ENCODE measurements at places on chromosomes 2 and 18.

DNA sequence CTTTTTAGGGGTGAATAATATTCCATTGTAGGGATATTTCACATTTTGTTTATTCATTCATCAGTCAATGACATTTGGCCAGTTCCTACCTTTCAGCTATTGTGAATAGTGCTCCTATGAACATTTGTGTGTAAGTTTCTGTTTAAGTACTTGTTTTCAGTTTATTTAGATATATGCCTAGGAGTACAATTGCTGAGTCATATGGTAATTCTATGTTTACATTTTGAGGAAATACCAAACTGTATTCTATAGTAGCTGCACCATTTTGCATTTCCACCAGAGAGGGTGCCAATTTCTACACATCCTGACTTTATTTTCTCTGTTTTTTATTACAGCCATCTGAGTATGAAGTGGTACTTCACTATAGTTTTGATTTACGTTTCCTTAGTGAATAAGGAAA, 54.4 kb upstream of the ZNF236 start:
- no peak for DNase-seq

DNA sequence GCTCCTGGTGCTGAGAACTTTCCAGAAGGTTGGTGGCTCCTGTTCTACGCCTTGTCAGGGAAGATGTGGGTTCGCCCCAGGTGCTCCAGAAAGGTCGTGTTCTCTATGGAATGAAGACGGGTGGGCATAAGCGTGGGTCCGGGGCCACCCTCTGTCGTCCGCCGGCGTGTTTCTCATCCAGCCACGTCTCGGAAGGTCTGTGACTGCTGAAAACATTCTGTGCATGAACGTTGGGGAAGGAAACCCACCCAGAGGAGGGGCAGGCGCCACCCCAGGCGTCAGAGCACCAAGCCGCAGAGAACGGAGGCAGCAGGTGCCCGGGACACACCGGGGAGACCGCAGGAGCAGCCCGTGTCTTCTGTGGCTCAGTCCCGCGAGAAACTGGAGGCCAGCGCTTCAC, 118.2 kb downstream of the RTP5 start:
- DNase-seq = no peak

DNA sequence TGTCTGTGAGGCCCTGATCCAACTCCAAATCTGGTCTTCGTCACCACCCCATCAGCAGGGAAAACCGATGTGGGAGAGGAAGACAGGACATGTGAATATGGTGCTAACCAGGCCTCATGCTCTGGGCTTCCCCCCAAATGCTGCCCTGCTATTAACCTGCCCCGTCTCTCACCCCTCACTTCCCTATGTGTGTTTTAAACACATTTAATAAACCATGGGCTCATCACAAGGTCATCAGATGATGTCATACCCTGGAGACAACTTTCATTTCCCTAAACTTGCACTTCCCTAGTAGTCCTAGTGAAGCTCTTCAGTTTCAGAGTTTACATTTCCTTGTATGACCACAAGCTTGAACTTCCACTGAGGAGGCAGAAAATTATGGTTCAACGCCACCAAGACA, 49.9 kb downstream of the CD8B2 start:
- no peak for DNase-seq

DNA sequence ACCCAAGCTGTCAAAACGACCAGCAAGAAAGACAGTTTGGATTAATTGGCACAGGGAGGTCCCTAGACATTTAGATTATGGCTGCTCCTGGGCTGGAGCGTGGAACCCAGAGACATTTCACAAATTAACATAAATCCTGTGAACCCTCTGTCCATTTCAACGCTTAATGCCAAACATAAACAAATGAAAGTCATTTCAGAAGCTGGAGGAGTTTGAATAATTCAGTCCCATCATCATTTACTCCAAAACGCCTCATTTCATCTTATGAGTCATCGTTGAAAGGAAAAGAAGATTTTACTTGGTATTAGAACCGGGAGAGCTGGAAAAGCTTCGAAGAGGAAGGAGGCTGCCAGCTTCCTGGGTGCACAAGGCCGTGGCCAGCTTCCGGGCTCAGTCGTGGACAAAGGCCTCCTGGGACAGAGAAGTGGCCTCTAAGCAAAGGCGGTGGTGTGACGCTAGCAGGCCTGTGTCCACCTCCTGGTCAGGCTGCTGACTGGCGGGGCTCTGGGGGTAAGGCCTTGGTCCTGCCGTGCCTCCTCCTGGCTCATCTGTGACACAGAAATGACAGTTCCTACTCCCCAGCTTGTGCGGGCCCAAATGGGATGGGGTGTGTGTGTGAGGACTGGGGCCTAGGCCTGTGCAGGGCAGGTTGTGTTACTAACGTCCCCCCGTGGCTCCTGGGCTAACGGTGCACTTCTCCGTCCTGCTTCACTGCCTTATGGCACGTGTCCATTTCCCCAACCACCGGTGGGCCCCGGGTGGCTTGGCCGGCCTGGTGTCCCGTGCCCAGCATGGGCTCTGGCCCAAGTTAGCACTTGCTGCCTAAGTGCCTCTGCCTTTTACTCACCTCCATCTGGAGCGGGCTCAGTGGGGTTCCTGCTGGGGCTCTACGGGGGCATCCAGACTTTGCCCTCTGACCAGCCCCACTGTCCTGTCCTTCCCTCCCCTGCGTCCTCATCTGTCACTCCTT, 71.6 kb downstream of the RRM2 start:
- DNase-seq = no peak

GRCh38 chr18:43719267-43719795, 442.0 kb upstream of the SYT4 start:
- no peak for DNase-seq

- DNase-seq = peak; percentile 51
Observed at GRCh38 chr2:85843543-85843942, 45.2 kb downstream of the ST3GAL5 start.

GRCh38 chr18:3172097-3172496, 47.7 kb downstream of the MYOM1 start:
- DNase-seq = no peak

- no peak for DNase-seq
Observed at GRCh38 chr2:121031568-121032340, 253.2 kb downstream of the TFCP2L1 start.

DNA sequence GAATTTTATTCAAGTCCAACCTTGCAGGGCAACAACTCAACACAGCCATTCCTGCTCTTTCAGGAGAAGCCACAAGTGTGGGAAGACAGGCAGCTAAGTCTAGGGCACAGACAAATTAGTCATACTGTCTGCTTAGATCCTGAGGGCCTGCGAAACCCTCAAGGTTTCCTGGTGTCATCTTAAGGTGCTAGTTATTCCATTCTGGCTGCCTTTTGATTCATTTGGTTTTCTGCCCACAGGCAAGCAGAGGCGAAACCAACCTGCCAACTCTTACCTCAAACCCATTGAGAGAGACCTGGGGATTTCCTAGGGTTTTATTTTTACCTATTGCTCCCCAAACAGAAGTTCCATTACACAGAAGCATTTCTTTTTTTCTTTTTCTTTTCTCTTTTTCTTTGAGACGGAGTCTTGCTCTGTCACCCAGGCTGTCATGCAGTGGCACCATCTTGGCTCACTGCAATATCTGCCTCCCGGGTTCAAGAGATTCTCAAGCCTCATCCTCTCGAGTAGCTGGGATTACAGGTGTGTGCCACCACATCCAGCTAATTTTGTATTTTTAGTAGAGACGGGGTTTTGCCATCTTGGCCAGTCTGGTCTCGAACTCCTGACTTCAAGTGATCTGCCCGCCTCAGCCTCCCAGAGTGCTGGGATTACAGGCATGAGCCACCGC, 23.7 kb upstream of the SCYGR1 start:
- DNase-seq = peak; percentile 71

DNA sequence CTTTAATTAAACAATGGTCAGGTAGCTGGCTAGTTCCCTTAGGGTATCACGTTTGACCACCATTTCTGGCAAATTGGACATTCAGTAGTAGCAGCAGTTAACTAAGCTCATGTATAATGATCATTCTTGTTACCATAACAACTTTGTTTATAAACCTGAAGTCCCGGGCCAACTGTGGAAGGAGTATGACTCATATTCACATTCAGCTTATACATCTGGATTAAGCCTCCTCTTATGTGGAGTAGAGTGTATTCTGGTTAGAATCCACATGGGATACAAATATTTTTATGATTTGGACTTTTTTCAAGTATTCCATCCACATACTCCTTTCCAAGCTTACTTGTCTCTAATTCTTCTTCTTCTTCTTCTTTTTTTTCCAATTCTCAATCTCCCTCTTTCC, 70.3 kb upstream of the ZSWIM2 start:
- DNase-seq = no peak

GRCh38 chr2:225008179-225008856, 34.0 kb downstream of the DOCK10 start:
- no peak for DNase-seq

DNA sequence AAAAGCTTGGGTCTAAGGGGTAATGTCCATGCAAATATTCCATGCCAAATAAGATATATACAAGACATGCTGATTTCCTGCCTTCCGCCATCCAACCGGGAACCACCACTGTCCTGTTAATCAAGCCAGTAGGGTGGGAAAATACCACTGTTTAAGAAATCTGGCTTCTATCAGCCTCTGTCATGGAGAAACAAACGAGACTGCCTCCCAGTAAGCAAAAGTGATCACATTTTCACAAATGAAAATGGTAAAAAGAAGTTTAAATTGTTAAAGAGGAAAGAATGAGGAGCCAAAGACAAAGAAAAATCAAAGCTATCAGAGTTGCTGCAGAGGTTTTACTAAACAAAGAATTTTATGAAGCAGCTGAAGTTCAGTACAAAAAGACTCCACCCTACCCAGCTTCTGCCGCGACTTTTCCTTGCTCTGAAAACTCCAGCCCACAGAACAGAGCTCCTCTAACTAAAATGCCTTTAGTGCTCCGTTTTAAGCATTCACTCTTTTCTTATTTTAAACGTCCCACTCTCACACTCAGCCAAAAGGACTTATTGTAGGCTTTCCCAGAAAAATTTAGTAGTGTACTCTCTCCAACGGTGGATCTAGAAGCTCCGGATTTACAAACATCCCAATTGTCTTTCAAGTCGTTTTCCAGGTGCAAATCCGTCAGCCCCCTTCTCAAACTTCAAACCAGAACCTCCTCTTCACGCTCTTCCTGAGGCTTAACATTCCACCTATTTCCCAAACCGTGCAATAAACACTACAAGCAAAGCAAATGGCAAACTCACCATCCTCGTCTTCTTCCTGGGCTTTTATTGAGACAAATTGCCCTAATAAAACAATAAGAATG, 613 bp downstream of the COL5A2 start:
- DNase-seq = no peak

- DNase-seq = no peak
Observed at GRCh38 chr2:126863336-126864015, 35.2 kb upstream of the TEX51 start.

DNA sequence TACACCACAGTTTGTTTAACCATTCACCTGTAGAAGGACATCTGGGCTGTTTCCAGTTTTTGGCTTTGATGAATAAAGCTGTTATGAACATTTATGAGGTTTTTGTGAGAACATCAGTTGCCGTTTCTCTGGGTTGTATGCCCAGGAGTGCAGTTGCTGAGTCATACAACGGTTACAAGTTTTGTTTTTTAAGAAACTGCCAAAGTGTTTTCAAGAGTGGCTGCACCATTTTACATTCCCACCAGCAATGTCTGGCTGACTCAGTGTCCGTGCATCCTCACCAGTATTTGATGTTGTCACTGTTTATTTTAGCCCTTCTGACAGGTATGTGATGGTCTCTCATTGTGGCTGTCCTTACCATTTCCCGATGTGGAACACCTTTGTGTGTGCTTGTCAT, 48.0 kb upstream of the GPR17 start:
- DNase-seq = no peak

GRCh38 chr18:76374330-76375281, 120.4 kb downstream of the ZNF516 start:
- peak; percentile 40 for DNase-seq

GRCh38 chr2:16656784-16657391, 8.7 kb downstream of the CYRIA start:
- no peak for DNase-seq

DNA sequence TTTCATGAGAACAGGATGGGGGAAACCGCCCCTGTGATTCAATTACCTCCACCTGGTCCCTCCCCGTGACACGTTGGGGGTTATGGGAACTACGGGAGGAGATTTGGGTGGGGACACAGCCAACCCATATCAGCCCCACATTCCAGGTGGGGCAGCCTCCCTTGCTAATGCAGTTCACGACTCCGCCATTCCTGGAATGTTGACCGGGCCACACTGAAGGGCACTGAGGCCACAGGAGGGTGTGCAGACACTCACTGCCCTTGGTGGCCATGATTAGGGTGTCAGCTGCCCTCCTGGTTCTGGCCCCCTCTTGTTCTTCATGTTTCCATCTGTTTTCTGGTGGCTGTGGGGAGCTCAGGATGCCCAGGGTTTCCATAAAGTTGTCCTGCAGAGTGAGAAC, 176.3 kb downstream of the TWIST2 start:
- no peak for DNase-seq

DNA sequence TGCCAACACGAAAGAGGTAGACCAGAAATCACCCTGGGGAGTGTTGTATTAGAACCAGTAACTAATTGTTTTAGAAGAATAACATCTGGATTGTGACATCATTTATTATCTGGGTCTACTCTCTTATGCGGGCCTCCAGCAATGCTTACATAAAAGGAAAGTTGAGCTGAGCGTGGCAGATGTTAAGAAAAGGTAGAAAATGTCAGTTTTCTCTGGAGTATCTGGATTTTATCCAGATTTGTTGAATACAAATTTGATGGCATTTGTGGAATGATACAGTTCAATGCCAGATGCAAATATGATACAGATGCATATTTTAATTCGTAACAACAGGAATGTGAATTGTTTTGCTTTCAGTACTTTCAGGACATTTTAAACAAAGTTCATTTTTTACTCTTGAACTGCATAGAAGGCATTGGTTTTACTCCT, 90.3 kb downstream of the PRPF40A start:
- DNase-seq = no peak

DNA sequence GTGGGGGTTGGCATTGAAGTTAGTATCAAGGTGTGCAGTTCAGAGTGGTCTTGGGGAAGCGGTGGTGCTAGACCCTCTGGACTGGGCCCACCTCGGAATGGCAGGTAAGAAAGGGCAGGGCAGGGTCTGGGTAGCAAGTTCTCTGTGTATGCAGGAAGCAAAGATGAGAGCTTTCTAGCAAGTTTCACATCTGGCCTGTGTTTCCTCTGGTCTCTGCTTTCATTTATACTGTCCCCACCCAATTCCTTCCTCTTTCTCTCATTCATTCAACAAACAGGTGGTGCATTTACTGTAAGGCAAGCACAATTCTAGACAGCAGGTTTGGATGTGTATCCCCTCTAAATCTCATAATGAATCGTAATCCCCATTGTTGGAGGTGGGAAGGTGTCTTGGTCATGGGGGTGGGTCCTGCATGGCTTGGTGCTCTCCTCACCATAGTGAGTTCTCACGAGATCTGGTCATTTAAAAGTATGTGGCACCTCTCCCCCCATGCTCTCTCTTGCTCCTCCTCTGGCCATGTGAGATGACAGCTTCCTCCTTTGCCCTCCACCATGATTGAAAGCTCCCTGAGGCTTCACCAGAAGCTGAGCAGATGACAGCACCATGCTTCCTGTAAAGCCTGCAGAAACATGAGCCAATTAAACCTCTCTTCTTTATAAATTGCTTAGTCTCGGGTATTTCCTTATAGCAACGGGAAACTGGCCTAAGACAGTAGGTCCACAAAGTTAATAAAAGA, 51.8 kb downstream of the PKDCC start:
- DNase-seq = no peak

Measured in activated naive CD4-positive, alpha-beta T cell treated with Interleukin-2 at 50 U/mL for 16 hours (primary cell).